ENCODE measurements at places on chromosomes 16 and 17.
A peak's percentile ranks its signal among the peaks of the same experiment; 100 is the strongest.

GRCh38 chr16:12535535-12536411 lies 267.9 kb downstream of the CPPED1 start:
- peak; percentile 32 for DNase-seq

DNA sequence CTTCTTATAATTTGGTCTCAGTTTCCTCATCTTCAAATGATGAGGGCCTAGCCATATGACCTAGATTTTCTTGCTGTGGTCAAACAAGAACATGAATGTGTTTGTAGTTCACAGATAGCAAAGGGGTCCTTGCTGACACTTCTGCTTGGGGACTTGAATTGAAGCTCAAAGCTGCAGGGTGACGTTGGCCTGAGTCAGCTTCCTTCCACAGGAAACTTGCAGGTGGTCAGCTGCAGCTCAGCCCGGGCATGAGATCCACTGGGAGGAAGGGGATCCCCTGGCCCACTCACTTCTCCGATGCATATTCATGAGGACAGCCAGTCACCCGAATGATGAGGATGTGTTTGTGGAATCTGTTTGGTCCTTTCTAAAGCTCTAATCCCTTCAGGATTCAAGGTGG lies 42.6 kb upstream of the AXIN2 start:
- no peak for DNase-seq

GRCh38 chr17:77280304-77281121 lies 139.7 kb downstream of the SEC14L1 start:
- DNase-seq: no peak

GRCh38 chr16:58034128-58034685 lies 8.7 kb downstream of the MMP15 start:
- no peak for DNase-seq

DNA sequence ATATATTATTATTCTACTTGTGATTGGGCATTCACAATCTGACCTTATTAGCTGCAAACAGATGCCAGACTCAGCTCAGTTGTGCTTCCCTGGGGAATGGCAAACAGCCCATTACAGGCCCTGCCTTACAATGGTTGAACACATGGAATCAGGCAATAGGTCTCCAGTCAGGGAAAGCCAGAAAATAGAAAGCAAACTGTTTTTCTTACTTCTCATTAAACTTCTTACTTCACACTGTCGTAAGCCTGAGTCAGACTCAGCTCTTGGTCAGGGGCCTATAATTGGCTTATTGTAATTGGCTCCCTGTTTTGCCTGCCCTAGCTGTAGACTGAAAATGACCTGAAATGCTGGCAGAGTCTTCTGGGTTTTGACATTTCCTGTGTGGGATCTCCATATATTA lies 77.0 kb upstream of the CA10 start:
- no peak for DNase-seq

DNA sequence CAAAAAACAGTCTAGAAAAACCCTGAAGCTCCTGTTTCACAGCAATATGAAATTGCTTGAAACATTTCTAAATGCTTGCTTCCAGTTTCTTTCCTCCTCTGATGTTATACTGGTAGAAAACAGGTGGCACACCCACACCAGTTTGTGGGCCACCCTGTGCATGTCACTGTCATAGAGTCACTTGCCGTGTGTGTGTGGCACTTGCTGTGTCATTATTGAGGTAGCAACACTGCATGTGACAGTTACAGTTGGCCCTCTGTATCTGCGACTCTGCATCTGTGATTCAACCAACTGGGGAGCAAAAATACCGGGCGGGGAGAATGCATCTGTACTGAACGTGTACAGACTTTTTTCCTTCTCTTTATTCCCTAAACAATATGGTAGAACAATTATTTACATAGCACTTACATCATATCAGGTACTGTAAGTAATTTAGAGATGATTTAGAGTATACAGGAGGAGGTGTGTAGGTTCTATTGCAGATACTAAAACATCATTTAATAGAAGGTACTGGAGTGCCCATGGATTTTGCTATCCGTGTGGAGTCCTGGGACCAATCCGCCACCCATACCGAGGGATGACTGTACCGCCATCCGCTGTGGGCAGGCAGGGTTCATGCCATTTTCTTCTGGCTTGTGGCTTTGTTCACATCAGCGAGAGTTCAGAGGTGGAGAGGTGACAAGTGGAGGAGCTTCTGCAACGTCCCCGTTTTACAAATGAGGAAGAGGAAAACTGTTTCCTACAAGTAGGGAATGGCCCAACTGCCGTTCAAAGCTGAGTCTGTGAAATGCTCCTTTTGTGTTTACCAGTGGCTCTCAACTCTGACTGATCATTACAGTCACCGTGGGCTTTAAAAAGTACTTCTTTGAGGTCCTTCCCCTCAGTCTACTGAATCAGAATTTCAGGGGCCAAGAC lies 373.7 kb downstream of the SNX29 start:
- no peak for DNase-seq

- DNase-seq: no peak
Observed at GRCh38 chr17:19295473-19296135, 58.4 kb downstream of the EPN2 start.

DNA sequence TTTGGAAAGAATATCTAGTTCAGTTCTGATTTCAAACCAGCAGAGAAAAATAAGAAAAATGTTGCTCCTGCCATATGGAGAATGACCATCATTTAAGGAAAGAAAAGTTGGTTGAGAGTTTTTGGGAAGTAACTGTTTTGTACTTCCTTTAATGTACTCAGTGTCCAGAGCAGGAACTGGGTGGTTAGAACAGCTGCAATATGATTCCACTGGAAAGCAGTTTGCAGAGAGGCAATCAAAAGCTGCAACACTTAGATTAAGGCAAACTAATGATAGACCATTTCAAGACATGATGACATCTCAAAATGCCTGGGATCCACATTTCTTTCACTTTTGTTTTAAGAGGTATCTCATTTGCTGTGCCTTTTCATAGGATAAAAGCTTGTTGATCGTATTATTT lies 313.3 kb upstream of the HSBP1 start:
- no peak for DNase-seq

DNA sequence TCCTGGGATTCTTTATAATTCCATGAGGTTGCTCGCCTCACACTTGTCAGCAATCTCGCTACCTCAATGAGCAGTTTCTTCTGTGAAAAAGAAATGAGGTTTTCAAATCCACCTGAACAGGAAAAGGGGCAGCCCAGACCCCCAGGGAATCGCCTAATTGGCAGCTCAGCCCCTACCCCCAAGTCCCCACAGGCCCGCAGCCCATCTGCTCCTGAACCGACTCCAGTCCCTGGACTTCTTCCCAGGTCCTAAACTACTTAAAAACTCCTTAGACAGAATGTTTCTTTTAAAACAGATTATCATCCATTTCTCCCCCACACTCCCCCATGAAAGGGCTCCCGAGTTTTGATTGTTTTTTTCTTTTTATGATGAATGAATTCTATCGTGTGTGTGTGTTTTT lies 89.8 kb downstream of the PMP22 start:
- DNase-seq: no peak

DNA sequence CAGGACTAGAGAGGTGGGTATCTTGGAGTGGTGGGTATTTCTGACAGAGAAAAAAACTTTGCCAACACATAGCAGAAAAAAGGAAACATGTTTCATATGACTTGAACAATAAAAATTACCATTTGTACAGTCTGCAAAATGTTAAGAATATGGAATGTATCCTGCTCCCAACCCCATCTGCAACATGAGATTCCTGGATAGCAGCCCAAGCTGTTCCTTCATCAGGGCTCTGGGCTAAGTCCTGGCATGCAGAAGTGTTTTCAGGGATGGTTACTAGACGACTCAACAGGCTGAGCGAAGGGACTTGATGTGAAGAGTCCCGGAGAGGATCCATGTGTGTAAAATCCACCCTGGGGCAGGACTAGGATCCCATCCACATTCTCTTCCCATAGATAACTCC lies 121.0 kb upstream of the IRX3 start:
- no peak for DNase-seq

DNA sequence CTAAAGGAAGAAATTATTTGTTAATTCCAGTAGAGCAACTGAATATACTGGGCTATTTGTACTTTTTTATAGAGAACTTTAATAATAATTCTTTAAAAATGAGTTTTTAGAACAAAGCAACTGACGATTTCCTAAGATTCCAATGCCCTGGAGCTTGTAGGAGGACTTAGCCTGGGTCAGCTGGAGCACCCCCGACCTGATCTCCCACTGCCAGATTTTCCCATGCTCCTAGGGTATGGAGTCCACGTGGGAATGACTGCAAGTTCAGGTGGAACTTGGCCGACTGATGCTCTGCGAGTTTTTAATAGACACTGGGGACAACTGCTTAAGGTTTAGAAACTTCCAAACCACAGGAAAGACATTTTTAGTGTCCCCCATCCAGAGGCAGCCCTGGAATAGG lies 25.5 kb upstream of the CACNG5 start:
- no peak for DNase-seq

GRCh38 chr17:16425202-16425601 lies 9.8 kb downstream of the TRPV2 start:
- no peak for DNase-seq

GRCh38 chr17:80822700-80823410 lies 168.8 kb upstream of the CHMP6 start:
- no peak for DNase-seq

- DNase-seq: no peak
Observed at GRCh38 chr17:33039874-33040273, 48.2 kb downstream of the SPACA3 start.

DNA sequence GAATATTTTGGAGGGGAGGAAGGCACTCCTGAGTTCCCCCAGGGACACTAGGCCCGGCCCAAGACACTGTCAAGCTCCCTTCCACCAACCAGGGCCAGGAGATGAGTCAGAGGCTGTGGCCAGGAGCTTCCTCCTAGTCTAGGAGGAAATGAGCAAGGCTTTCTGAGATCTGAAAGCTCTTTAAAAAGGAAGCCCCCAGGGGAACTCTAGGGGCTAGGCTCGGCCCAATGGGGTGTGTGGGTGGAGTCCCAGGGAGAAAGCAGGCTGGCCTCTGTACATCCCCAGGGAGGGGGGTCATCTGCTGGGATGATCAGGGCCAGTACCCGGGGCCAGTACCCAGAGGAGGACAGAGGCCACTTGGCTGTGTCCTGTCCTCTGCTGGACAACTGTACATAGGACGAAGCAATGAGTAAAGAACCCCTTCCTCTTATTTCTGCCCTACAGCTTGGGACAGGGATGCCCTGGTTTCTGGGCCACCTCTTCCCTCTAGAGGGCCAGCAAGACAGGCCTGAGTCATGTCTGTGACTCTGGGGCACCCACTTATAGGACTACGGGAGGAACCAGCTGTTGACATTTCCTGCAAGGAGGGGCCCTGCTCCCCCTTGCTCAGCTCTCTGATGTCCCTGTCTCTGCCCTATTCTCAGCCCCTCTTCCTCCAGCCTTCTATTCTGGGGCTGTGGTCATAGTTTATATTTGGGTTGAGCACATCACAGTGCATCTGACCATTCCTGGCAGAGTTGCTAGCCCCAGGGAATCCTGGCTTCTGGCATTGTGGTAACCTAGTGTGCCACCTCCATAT lies 2.7 kb downstream of the FHOD1 start:
- peak; percentile 73 for DNase-seq

- DNase-seq: no peak
Observed at GRCh38 chr16:74605746-74606520, 981 bp downstream of the GLG1 start.

DNA sequence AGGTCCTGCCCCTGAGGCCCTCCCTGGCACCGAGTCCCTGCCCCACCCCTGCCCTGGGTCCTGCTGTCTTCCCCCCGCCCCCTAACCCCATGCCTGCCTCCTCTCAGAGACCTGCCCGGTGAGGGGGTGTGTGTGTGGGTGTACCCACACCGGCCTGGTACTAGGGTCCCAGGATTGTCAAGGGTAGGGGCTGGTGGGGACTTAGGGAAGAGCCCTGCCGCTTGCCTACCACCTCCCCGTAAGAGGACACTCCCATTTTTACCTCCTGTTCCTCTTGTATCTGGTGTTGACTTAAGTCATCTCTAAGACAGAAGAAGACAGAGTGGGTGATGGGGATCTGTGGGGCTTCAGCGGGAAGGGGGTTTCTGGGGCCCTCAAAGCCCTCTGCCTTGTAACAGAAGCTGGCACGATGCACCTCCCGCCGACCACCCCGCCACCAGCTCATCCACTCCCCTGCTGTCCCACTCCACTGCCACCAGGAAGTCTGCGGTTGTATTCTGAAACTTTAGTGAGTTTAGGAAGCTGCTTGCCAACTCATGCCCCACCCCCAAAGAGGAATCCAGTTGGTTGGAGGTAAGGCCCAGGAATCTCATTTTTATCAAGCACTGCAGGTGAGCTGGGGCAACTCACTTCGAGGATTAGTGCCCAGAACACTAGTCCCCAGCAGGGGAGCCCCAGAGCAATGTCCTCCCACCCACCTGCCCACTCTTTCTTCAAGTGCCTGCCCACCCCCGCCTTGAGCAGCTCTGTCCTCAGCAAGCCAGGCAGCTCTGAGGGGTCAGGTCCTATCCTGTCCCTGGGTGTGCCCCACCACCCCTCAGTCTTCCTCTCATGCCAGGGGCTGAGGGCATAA lies 5.6 kb downstream of the SPATA32 start:
- no peak for DNase-seq

- no peak for DNase-seq
Observed at GRCh38 chr17:67322042-67322787, 44.2 kb downstream of the PSMD12 start.

GRCh38 chr17:66549731-66550207 lies 247.4 kb downstream of the PRKCA start:
- DNase-seq: no peak

- DNase-seq: peak; percentile 56
Observed at GRCh38 chr16:997440-998051, 16.0 kb downstream of the SOX8 start.

- DNase-seq: no peak
Observed at GRCh38 chr17:32268734-32269288, 3.2 kb downstream of the RHBDL3 start.

- no peak for DNase-seq
Observed at GRCh38 chr17:72724267-72724666, 368.2 kb downstream of the SLC39A11 start.

- DNase-seq: no peak
Observed at GRCh38 chr17:4986403-4986802, 1.1 kb downstream of the CAMTA2 start.

- DNase-seq: peak; percentile 44
Observed at GRCh38 chr17:76556765-76557367, 17.0 kb downstream of the PRCD start.

- no peak for DNase-seq
Observed at GRCh38 chr17:36524428-36524876, 10.2 kb downstream of the MYO19 start.

GRCh38 chr16:4801051-4801961 lies 1.1 kb downstream of the ROGDI start:
- no peak for DNase-seq
